ENCODE measurements at places on chromosomes 6 and 20.
A peak's percentile ranks its signal among the peaks of the same experiment; 100 is the strongest.

GRCh38 chr20:23282546-23282945 is 68.0 kb upstream of the NXT1 start:
- no peak overlapping the region for H3K27ac ChIP-seq
- H3K4me1 ChIP-seq: no peaks in the 10 kb centered on the region
- DNase-seq: no peak

DNA sequence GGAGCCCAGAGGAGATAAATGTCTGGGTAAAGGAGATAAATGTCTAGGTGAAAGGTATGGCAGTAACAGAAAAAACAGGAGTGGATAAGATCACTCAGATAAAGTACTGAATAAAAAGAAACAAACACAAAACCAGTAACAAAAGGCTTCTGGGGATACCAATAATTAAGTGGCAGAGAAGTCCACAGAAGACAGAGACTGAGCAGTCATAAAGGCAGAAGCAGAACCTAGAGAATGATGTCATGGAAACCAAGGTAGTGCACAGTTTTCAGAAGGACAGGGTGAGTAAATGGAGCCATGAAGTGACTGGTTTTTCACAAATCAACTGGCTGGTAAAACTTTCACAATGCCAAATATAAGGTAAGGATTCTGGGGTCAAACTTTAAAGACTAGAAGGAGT is 80.9 kb upstream of the PLN start:
- H3K27ac ChIP-seq: no peak overlapping the region
- H3K4me1 ChIP-seq: no peaks in the 10 kb centered on the region
- H3K36me3 ChIP-seq: no peaks in the 10 kb centered on the region
- no peak overlapping the region for H3K4me3 ChIP-seq
- H3K27me3 ChIP-seq: no peaks in the 10 kb centered on the region
- DNase-seq: no peak

GRCh38 chr20:36644032-36644705 is 1.8 kb downstream of the SLA2 start:
- H3K27ac ChIP-seq: no peak overlapping the region
- H3K4me1 ChIP-seq: no peaks in the 10 kb centered on the region
- H3K27me3 ChIP-seq: no peaks in the 10 kb centered on the region
- no peak overlapping the region for H3K4me3 ChIP-seq

DNA sequence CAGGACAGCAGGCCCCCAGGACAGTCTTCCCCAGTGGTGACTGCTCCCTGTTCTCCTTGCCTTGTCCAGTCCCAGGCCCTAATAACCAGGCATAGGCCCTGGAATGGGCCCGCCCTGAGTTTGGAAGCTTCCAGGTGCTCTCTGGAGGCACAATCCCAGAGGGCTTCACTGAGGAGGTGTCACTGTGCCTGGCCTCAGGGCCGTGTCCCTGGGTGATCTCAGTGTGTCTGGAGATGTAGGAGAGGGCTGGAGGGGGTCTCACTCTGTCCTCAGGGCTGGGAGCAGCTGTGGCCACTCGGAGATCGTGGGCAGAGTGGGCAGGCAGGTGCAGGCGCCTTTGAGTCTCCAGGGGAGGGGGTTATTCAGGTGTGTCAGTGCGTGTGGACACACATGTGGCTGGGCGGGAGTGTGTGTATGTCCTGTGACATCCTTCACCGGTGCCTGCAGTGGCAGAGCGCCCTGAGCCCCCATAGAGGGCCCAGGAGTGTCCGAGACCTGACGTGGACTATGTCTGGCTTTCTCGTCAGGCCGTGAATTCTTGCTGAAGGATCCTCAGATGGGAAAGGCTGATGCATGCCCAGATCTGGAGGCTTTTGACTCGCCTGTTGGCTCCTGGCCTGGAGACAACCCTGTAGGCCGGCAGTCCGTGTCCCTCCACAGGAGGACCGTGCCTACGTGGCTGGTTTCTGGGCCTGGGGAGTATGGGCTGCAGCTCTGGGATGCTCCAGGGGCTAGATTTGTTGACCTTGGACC is 5.5 kb upstream of the NPBWR2 start:
- H3K36me3 ChIP-seq: no peaks in the 10 kb centered on the region
- no peaks in the 10 kb centered on the region for H3K27me3 ChIP-seq
- no peak overlapping the region for H3K27ac ChIP-seq
- no peak overlapping the region for H3K4me3 ChIP-seq

GRCh38 chr6:7267466-7268091 is 45.4 kb downstream of the SSR1 start:
- no peak overlapping the region for H3K4me3 ChIP-seq
- H3K36me3 ChIP-seq: no peaks in the 10 kb centered on the region
- no peak overlapping the region for H3K27ac ChIP-seq
- DNase-seq: peak; percentile 65

DNA sequence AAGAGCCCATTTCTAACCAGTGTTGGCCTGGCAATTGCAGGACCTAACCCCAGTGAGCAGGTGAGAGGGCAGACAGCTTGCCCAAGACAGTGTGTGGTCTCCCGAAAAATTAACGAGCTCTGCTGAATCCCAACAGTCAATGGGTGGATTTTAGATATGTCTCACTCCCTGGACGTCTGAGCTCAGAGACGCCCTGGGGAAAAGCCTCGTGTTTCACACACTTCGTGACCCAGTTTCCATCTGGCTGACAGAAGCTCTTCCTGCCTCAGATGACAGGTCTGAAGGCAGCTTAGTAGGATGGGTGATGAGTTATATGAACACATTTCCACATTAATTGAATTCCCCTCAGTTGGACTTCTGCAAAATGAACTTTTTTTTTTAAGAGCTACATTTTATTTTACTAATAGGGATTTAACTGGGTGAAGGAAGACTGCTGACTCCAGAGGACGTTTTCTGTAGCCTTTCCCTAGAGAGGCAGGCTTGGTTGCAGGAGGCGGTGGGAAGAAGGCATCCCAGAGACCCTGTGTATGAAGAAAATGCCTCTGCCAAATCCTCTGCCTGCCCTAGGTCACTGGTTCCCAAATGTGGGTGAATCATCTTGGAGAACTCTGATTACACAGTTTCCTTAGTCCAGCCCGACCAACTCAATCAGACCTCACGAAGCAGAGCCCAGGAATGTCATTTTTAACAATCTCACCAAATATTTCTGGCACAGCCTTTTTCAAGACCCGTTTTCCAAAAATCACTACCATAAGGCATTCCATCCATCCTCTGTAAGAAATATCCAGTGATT is 71.7 kb upstream of the LY86 start:
- DNase-seq: no peak
- no peak overlapping the region for H3K4me3 ChIP-seq
- H3K4me1 ChIP-seq: no peaks in the 10 kb centered on the region
- no peaks in the 10 kb centered on the region for H3K27me3 ChIP-seq
- H3K36me3 ChIP-seq: no peaks in the 10 kb centered on the region

GRCh38 chr6:108564178-108564577 is 3.5 kb downstream of the FOXO3 start:
- DNase-seq: no peak
- no peaks in the 10 kb centered on the region for H3K27me3 ChIP-seq
- H3K27ac ChIP-seq: peak overlapping the region; percentile 95
- H3K36me3 ChIP-seq: peaks cover 35% of the 10 kb centered on the region

- no peak for DNase-seq
- H3K27me3 ChIP-seq: no peaks in the 10 kb centered on the region
- H3K4me3 ChIP-seq: no peak overlapping the region
- no peaks in the 10 kb centered on the region for H3K4me1 ChIP-seq
- no peak overlapping the region for H3K27ac ChIP-seq
- H3K36me3 ChIP-seq: no peaks in the 10 kb centered on the region
Observed at GRCh38 chr6:132252113-132252512, 149.2 kb downstream of the MOXD1 start.

GRCh38 chr6:102742028-102742427 is 1348.5 kb downstream of the GRIK2 start:
- no peak for DNase-seq
- H3K27ac ChIP-seq: no peak overlapping the region
- no peaks in the 10 kb centered on the region for H3K4me1 ChIP-seq
- no peak overlapping the region for H3K4me3 ChIP-seq
- no peaks in the 10 kb centered on the region for H3K36me3 ChIP-seq

DNA sequence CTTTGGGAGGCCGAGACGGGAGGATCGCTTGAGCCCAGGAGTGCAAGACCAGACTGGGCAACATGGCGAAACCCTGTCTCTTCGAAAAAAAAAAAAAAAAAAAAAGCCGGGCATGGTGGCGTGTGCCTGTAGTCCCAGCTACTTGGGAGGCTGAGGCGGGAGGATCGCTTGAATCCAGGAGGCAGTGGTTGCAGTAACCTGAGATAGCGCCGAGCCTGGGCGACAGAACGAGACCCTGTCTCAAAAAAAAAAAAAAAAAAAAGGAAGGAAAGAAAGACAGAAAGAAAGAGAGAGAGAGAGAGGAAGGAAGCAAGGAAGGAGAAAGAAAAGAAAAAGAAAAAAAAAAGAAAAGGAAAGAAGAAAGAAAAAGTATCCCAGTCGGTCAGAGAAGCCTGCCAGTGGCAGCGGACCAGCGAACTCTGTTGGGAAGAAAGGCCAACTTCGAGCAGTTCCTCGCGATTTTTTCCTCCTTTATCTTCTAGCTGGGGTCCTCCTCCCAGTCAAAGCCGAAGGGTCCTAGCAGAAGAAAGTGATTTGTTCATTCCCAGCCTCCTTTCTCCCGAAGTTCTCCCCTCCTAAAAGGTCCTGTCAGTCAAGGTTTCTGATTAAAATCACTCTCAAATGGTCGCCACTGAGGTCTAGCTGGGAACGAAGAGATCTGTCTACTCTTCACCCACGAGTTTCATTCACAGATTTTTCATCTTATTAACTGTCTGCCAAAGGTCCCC is 2.4 kb upstream of the SYCP2L start:
- no peaks in the 10 kb centered on the region for H3K36me3 ChIP-seq
- no peak for DNase-seq

DNA sequence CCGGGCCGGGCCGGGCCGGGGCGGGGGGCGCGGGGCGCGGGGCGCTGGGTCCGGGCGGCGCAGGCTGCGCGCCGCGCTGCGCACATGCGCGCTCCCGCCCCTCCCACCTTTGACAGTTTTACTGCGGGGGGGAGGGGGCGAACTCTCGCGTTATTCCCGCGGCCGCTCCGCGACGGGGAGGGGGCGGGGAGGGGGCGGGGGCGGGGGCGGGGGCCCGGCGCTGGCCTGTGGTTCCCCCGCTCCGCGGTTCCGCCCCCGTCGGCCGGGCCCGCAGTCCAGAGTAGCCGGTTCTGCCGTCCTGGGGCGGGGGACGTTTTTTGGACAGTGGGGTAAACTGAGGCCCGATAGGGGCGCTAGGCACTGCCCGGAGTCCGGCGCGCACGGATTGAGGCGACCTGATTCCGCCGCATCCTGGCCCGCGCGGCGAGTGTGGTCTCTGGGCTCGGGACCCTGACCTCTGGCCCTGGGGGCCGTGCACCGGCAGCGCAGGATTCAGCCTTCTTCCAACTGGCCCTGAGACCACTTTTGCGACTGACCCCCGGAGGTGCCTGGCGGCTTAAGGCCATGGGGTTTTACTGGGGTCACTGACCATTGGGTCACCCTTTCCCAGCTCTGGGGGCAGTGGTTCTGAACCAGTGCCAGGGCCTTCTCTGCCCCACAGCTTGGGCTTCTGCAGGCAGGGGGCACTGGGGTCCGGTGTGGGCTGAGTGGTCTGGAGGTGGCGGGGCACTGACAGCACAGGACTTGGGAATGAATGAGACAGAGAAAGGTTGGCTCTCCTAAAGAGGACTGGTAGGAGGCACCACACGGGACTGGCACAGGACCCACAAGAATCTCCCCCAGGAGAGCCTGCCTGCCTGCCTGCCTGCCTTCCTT is at the start of gene ZNF512B:
Gene ZNF512B (minus strand): TSS at position 93 of the 876 bp plus-strand sequence. CDS start 1,980 bp downstream, outside the sequence.
- peak within 1 kb of the TSS; percentile 68 for H3K27ac ChIP-seq
- DNase-seq: no peak
- peaks cover 24% of the 10 kb centered on the region for H3K4me1 ChIP-seq
- no peaks in the 10 kb centered on the region for H3K27me3 ChIP-seq
- H3K4me3 ChIP-seq: peak within 1 kb of the TSS; percentile 73

GRCh38 chr6:167238146-167238693 is 52.9 kb upstream of the UNC93A start:
- no peak overlapping the region for H3K27ac ChIP-seq
- DNase-seq: no peak
- H3K4me3 ChIP-seq: no peak overlapping the region

GRCh38 chr6:97705568-97705967 is 422.6 kb upstream of the MMS22L start:
- H3K27me3 ChIP-seq: no peaks in the 10 kb centered on the region
- no peaks in the 10 kb centered on the region for H3K4me1 ChIP-seq
- DNase-seq: no peak

- H3K27me3 ChIP-seq: no peaks in the 10 kb centered on the region
- DNase-seq: no peak
- H3K4me3 ChIP-seq: no peak overlapping the region
- no peak overlapping the region for H3K27ac ChIP-seq
- H3K4me1 ChIP-seq: no peaks in the 10 kb centered on the region
Observed at GRCh38 chr20:53639128-53639527, 45.5 kb upstream of the ZNF217 start.

DNA sequence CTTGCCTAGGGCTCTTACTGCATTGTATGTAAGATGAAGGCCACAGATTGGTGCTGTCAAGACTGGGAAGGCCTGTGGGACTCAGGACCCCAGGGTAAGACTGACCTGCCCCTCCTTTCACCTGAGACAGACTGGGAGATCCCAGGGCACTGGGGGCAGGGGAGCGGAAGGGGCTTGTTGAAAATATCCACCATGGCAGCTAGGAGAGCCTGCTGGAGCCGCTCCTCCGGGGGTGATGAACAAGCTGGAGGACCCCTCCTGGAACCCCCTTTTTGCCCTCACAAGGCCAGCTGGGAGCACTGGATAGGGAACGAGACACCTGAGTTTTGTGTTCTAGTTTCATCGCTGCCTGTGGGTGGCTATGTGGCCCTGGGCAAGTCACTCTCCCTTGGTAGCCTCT is 9.2 kb upstream of the SDCBP2 start:
- H3K27ac ChIP-seq: no peak overlapping the region
- H3K36me3 ChIP-seq: peaks cover 18% of the 10 kb centered on the region
- DNase-seq: no peak
- no peaks in the 10 kb centered on the region for H3K27me3 ChIP-seq
- H3K4me1 ChIP-seq: peaks cover 10% of the 10 kb centered on the region
- no peak overlapping the region for H3K4me3 ChIP-seq

GRCh38 chr6:113570161-113570560 is 287.0 kb upstream of the MARCKS start:
- H3K27ac ChIP-seq: no peak overlapping the region
- no peaks in the 10 kb centered on the region for H3K4me1 ChIP-seq

DNA sequence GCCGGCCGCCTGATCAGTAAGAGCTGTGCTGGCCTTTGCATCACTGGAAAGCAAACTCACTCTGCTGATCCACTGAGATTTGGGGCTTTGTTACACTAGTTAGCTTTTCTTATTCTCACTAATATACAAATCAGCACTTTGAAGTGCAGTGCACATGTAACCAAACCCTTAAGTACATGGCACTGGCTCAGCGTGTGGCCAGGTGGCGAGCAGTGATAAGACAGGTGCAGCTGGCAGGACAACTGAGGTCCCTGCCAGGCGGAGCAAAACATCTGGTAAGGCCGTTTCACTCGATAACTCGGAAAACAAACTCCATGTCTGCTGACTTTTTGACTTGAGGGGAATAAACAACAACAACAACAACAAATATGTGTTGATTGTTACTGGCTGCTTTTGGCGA is 11.0 kb downstream of the GFRA4 start:
- no peaks in the 10 kb centered on the region for H3K36me3 ChIP-seq
- H3K27me3 ChIP-seq: no peaks in the 10 kb centered on the region
- H3K27ac ChIP-seq: no peak overlapping the region
- no peak for DNase-seq
- H3K4me1 ChIP-seq: no peaks in the 10 kb centered on the region
- H3K4me3 ChIP-seq: no peak overlapping the region

- peak overlapping the region; percentile 99 for H3K27ac ChIP-seq
- H3K4me1 ChIP-seq: peaks cover 2% of the 10 kb centered on the region
- no peaks in the 10 kb centered on the region for H3K27me3 ChIP-seq
- no peak overlapping the region for H3K4me3 ChIP-seq
- H3K36me3 ChIP-seq: no peaks in the 10 kb centered on the region
Observed at GRCh38 chr6:36441307-36441894, 1.3 kb downstream of the PXT1 start.

Measured in tibial nerve (tissue), 4 donors.